ENCODE measurements at places on chromosomes 3 and 15. TPM values are rescaled to one million over a fixed set of nuclear protein-coding genes. Genes with fewer than 3 reads are reported as not detected.

Gene ARNT2
- total RNA-seq, result not detected

Gene CAMK2N2
- total RNA-seq, result 0.18 TPM

Gene OSBPL10
- total RNA-seq, result 47.6 TPM

Gene CPLX3
- 0.16 TPM for total RNA-seq

Gene UROC1
- not detected for total RNA-seq

Gene CPNE9
- not detected for total RNA-seq

- H3K36me3 ChIP-seq, result peaks cover 16% of the 10 kb centered on the region
- H3K4me3 ChIP-seq, result no peak overlapping the region
- no peak for DNase-seq
- no peaks in the 10 kb centered on the region for H3K27me3 ChIP-seq
- H3K4me1 ChIP-seq, result peaks cover 52% of the 10 kb centered on the region
- peak overlapping the region; percentile 66 for H3K27ac ChIP-seq
These were observed 60.2 kb upstream of the TSEN2 start for GRCh38 chr3:12423918-12424630.

GRCh38 chr15:41490355-41490754 is 3.3 kb upstream of the ITPKA start:
- H3K27me3 ChIP-seq, result peaks cover 4% of the 10 kb centered on the region
- H3K27ac ChIP-seq, result peak overlapping the region; percentile 48
- peaks cover 7% of the 10 kb centered on the region for H3K36me3 ChIP-seq
- H3K4me1 ChIP-seq, result peaks cover 40% of the 10 kb centered on the region
- DNase-seq, result peak; percentile 39

DNA sequence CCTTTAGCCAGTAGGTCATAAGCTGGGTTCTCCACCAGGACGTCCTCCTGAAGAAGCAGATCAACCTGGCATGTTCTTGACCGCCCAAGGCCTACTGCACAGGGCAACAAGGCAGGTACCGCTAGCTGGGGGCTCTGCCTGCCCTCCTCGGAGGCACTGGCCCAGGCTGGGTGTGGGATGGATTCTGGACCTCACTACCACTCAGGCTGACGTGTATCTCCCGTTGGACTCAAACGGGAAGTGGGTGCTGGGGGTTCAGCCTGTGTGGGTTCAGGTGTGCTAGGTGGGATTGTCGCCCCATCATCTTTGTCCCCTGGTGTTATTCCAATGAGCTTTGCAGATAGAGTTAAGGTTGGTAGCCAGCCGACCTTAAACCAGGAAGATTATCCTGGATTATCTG is 95.0 kb upstream of the SNRPA1 start:
- no peak for DNase-seq
- H3K4me3 ChIP-seq, result no peak overlapping the region
- H3K27ac ChIP-seq, result no peak overlapping the region
- no peaks in the 10 kb centered on the region for H3K27me3 ChIP-seq

DNA sequence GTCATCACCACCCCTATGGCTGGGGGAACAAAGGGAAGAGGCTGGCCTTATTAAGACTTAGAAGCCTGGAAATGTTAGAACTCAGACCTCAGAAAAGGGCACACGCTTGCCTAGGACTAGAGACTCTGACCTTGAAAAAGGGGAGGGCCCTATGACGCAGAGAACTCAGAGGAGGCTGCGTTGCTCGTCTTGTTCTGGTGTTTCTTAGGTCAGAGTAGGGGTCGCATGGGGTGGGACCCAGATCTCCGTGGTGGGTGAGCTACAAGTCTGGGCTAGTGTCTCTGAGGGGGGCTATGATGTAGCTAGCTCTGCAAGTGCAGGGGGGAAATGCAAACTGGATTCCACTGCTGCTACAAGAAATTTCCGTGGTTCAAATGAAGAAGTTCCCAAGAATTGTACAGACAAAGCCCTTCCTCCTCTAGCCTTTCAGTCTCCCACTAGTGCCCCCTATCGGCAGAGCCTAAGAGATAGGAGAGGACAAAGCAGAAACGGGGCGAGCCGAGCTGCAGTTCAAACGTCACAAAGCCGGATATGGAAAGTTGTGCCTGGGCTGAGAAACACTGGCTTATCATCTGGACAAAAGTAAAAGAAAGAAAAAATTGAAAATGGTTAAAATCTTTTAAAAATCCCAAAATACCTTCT is 392.9 kb upstream of the ROBO2 start:
- DNase-seq, result no peak
- no peaks in the 10 kb centered on the region for H3K36me3 ChIP-seq
- H3K27ac ChIP-seq, result no peak overlapping the region
- H3K4me1 ChIP-seq, result no peaks in the 10 kb centered on the region
- no peaks in the 10 kb centered on the region for H3K27me3 ChIP-seq

DNA sequence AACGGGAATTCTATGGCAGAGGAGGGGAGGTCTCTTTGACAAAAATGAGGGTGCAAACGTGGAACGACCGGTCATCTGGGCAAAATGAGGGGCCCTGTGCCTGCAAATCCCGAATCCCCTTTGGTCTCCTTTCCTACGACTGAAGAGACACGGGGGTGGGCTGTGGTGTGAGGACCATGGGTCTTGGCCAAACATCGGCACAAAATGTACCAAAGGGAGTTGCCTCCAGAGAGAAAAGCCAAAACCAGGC is 498 bp downstream of the ZNF280D start:
- DNase-seq, result no peak
- H3K4me1 ChIP-seq, result peaks cover 24% of the 10 kb centered on the region
- peaks cover 31% of the 10 kb centered on the region for H3K36me3 ChIP-seq
- peak overlapping the region; percentile 88 for H3K4me3 ChIP-seq
- no peaks in the 10 kb centered on the region for H3K27me3 ChIP-seq

- no peak overlapping the region for H3K27ac ChIP-seq
- H3K27me3 ChIP-seq, result peaks cover 24% of the 10 kb centered on the region
- no peak for DNase-seq
- H3K4me1 ChIP-seq, result peaks cover 9% of the 10 kb centered on the region
- no peaks in the 10 kb centered on the region for H3K36me3 ChIP-seq
These were observed 62.7 kb upstream of the MRPS22 start for GRCh38 chr3:139281096-139281495.

GRCh38 chr3:16086690-16087089 is 87.8 kb upstream of the GALNT15 start:
- no peak overlapping the region for H3K4me3 ChIP-seq
- no peaks in the 10 kb centered on the region for H3K36me3 ChIP-seq
- no peak for DNase-seq
- no peaks in the 10 kb centered on the region for H3K4me1 ChIP-seq

GRCh38 chr3:52819936-52820335 is 10.5 kb downstream of the ITIH4 start:
- no peak overlapping the region for H3K4me3 ChIP-seq
- no peaks in the 10 kb centered on the region for H3K36me3 ChIP-seq
- no peaks in the 10 kb centered on the region for H3K27me3 ChIP-seq
- no peaks in the 10 kb centered on the region for H3K4me1 ChIP-seq
- DNase-seq, result no peak

DNA sequence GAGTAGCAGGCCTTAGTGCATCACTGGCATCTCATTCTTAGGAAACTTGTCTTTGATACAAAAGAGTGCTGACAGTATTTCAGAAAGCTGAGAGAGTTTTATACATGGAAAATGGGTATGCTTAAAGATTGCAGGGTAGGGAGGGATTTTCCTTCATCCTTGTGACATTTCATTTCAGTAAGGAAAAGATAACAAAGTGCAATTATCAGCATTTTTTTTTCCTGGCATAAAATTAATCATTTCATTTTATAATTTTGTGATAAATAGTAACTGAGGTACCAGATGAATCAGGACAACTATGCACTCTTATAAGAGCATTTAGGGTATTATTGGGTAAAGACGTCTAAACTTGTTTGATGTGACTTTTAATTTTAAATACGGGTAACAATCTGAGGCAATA is 10.3 kb downstream of the KBTBD8 start:
- peaks cover 12% of the 10 kb centered on the region for H3K4me1 ChIP-seq
- no peak overlapping the region for H3K4me3 ChIP-seq
- no peak overlapping the region for H3K27ac ChIP-seq
- H3K27me3 ChIP-seq, result no peaks in the 10 kb centered on the region

DNA sequence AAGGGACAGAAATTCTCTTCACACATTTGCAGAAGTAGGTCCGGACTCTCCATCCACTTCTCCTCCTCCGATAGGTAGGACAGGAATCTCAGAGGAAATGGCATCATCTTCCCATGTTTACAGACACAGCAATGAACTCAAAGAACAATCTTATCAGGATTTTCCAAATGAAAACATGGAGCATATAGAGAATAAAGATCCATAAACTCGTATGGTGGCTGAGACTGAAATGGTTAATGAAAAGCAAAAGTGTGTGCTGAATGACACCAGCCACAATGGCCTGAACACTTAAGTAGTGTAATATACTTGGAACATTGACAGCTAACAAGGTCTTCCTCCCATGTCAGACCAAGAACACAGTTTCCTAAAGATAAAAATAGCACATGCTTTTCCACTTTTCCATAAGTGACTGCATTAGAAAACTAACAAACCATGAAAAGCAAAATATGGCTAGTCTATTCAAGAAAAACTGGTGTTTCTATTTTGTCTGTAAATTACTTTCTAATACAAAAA is 5.8 kb downstream of the CCRL2 start:
- peaks cover 17% of the 10 kb centered on the region for H3K4me1 ChIP-seq
- H3K27me3 ChIP-seq, result peaks cover 18% of the 10 kb centered on the region
- H3K4me3 ChIP-seq, result no peak overlapping the region
- H3K36me3 ChIP-seq, result no peaks in the 10 kb centered on the region
- no peak overlapping the region for H3K27ac ChIP-seq

GRCh38 chr3:142279965-142280590 is 54.7 kb upstream of the GK5 start:
- H3K36me3 ChIP-seq, result peaks cover 5% of the 10 kb centered on the region
- H3K4me1 ChIP-seq, result peaks cover 28% of the 10 kb centered on the region
- peak overlapping the region; percentile 24 for H3K27ac ChIP-seq
- peak; percentile 26 for DNase-seq
- no peaks in the 10 kb centered on the region for H3K27me3 ChIP-seq

GRCh38 chr15:52251144-52251860 is 44.3 kb downstream of the MYO5C start:
- DNase-seq, result no peak
- no peak overlapping the region for H3K4me3 ChIP-seq
- H3K36me3 ChIP-seq, result no peaks in the 10 kb centered on the region

- peaks cover 14% of the 10 kb centered on the region for H3K27me3 ChIP-seq
- peak; percentile 87 for DNase-seq
- peaks cover 25% of the 10 kb centered on the region for H3K4me1 ChIP-seq
These were observed 315.7 kb upstream of the PROK2 start for GRCh38 chr3:72100601-72101187.

GRCh38 chr3:99690761-99691369 is 52.5 kb downstream of the COL8A1 start:
- H3K4me1 ChIP-seq, result no peaks in the 10 kb centered on the region
- no peak for DNase-seq
- H3K4me3 ChIP-seq, result no peak overlapping the region

DNA sequence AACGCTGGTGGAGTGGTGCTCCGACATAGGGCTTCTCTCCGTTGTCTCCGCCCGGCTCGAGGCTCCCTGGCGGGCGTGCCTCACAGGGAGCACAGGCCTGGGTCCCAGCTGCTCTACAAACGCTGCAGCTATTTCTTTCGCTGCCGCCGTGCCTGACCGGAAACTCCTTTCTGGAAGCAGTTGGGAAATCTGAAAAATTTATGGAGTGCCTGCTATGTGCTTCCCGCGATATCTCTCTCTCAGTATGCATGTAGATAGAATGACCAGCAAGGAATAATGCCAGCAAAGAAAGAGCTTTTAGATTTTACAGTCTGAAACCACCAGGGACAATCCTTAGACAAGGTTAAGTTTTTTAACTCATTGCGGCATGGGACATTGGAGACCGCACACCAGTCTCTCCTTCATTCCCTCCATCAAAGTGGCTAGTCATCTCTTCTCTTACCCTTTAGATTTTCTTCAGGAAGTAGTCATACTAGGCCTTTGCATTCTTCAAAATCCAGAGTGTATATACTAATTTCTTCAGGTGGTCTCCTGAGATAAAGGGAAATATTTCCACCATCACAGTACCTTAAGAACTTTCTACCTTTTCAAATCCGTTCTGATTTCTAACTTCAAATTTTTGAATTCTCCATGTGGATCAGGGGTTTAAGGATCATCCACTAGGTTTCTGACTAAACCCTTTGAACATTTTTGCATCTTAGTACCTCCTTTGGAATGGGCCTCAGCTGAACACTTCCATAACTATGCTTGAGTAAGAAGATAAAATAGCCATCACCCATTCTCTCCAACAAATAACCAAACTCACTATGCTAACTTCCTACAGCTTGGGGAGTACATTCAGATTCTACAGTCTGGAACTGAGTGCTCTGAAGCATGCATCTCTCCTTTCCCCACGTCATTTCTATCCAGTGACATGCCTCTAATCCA is 1.1 kb upstream of the NPHP3 start:
- H3K4me1 ChIP-seq, result peaks cover 30% of the 10 kb centered on the region
- peaks cover 10% of the 10 kb centered on the region for H3K36me3 ChIP-seq
- peak overlapping the region; percentile 39 for H3K27ac ChIP-seq
- no peak for DNase-seq
- peaks cover 2% of the 10 kb centered on the region for H3K27me3 ChIP-seq
- peak overlapping the region; percentile 86 for H3K4me3 ChIP-seq

GRCh38 chr3:6928064-6928463 is 67.1 kb downstream of the GRM7 start:
- no peaks in the 10 kb centered on the region for H3K27me3 ChIP-seq
- DNase-seq, result no peak
- no peaks in the 10 kb centered on the region for H3K36me3 ChIP-seq
- no peak overlapping the region for H3K4me3 ChIP-seq
- H3K4me1 ChIP-seq, result no peaks in the 10 kb centered on the region
- H3K27ac ChIP-seq, result no peak overlapping the region

- H3K4me3 ChIP-seq, result no peak overlapping the region
- no peak for DNase-seq
- peaks cover 58% of the 10 kb centered on the region for H3K4me1 ChIP-seq
- no peaks in the 10 kb centered on the region for H3K36me3 ChIP-seq
- peaks cover 8% of the 10 kb centered on the region for H3K27me3 ChIP-seq
These were observed 3.2 kb upstream of the SLC9A9 start for GRCh38 chr3:143851331-143852017.

- no peaks in the 10 kb centered on the region for H3K4me1 ChIP-seq
- H3K4me3 ChIP-seq, result no peak overlapping the region
- no peaks in the 10 kb centered on the region for H3K27me3 ChIP-seq
- no peak overlapping the region for H3K27ac ChIP-seq
These were observed 334.6 kb upstream of the ATP10A start for GRCh38 chr15:26197719-26198118.

- no peaks in the 10 kb centered on the region for H3K27me3 ChIP-seq
- no peak for DNase-seq
- H3K4me3 ChIP-seq, result no peak overlapping the region
These were observed 31.1 kb downstream of the FBXL22 start for GRCh38 chr15:63628123-63628822.

GRCh38 chr15:63857461-63857856 is 23.7 kb upstream of the HERC1 start:
- H3K4me1 ChIP-seq, result peaks cover 31% of the 10 kb centered on the region
- no peaks in the 10 kb centered on the region for H3K36me3 ChIP-seq
- H3K27ac ChIP-seq, result no peak overlapping the region
- H3K27me3 ChIP-seq, result no peaks in the 10 kb centered on the region
- H3K4me3 ChIP-seq, result no peak overlapping the region
- DNase-seq, result no peak

- no peaks in the 10 kb centered on the region for H3K36me3 ChIP-seq
- no peak overlapping the region for H3K4me3 ChIP-seq
- H3K27ac ChIP-seq, result no peak overlapping the region
- DNase-seq, result no peak
These were observed 166.0 kb downstream of the DPH6 start for GRCh38 chr15:35379972-35380371.
